Lung microvascular endothelial cell (primary cell): ENCODE measurements at places on chromosomes 16 and 17. TPM values are rescaled to one million over a fixed set of nuclear protein-coding genes. Genes with fewer than 3 reads are reported as not detected.

- DNase-seq, result peak; percentile 72
Observed at GRCh38 chr17:27817731-27818130, 17.4 kb upstream of the NOS2 start.

- no peak for DNase-seq
Observed at GRCh38 chr16:80802138-80802537, 2.3 kb downstream of the CDYL2 start.

The FA2H gene
- not detected in 2 replicates for total RNA-seq

GRCh38 chr17:32958418-32958817 lies 30.5 kb downstream of the TMEM98 start:
- no peak for DNase-seq

DNA sequence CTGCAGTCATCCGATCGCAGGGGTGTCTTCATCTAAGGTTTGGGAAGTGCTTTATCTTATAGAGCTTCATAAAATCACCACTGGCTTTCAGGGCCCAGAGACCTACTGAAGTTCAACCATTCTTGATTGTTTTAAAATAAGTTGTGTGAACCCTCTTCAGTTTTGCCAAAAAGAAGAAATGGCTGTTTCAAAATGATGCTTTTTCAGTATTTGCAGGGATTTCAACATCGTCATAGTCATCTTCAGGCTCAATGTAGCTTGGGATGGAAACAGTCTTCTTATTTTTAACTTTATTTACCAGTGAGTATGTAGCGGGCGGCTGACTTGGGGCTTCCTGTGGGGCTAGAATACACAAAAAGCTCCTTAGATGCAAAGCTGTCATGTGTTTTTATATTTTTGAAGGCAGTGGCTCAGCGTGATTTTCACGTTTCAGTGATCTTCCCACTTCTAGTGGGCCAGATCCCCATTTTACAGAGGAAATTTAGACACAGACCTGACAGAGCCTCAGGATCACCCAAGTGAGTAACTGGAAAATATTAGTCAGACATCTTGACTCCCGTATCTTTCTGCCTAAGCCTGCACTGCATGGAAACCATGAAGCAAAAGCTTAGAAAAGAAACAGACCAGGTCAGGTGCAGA lies 19.1 kb upstream of the ZNF594 start:
- no peak for DNase-seq

DNA sequence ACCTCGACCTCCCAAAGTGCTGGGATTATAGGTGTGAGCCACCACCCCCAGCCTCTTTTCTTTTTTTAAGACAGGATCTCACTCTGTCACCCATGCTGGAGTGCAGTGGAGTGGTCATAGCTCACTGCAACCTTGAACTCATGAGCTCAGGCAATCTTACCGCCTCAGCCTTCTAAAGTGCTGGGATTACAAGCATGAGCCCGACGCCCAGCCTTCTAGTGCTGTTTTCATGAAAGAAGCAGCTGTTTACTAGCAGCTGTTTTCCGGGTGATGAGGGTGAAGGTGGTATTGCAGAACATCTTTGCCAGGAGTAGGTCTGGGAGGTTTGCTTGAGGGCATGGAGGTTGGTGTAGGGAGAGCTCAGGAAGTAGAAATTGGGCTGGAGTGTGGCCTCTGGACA lies 2.0 kb downstream of the ADCY7 start:
- no peak for DNase-seq

The SHISA6 gene
- total RNA-seq, result not detected in 2 replicates

GRCh38 chr17:1067282-1067956 lies 70.5 kb downstream of the TIMM22 start:
- DNase-seq, result no peak

- DNase-seq, result no peak
Observed at GRCh38 chr16:2284797-2285576, 17.1 kb upstream of the RNPS1 start.

The KCNAB3 gene
- total RNA-seq, result 0.22 and 0.40 TPM in 2 replicates

DNA sequence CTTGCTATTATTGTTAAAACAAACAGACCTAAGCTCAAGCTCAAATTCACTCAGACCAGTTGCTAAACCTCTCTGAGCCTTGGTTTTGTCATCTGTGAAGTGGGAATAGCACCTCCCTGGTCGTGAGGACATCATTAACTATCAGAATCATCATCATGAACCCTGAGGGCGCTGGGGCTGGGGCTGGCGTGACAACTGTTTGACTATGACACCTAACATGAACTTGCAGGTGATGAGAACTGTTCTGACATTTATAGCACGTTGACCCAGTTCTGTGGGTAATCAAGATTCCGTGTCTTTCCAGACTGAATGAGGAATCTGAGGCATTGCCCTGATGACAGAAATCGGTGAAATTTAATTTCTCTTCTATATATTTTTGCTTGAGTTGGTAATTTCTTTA lies 71.3 kb upstream of the CDH5 start:
- no peak for DNase-seq

The ZP2 gene
- under 0.01 and 0.22 TPM in 2 replicates for total RNA-seq

DNA sequence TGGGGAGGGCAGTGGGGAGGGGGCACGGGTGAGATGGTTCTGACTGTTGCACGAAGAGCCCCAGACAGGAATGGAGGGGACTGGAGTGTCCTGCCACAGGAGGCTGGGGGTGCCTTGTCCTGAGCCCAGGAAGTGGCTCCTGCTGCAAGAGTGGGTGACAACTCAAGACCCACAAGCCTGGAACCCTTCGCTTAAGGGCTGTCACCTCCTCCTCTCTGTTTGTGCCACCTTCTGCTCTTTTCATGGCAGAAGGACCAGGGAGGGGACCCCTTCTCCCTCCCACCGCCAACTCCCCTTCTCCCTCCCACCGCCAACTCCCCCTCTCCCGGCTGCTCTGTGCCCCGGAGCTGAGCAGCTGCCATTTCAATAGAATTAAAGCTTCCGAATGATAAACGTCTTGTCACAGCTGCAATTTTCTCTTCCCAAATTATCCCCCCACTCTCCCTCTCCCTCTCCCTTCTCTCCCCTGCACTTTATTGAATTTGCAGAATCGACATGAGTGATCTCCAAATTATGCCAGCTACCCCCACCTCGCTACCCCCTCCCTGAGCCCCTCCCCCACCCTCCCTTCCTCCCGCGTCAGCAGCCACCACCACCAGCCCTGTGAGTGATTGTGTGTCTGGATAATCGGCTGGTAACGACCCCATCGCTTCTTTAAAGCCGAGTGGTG lies 13.7 kb downstream of the GJD3 start:
- DNase-seq, result no peak

DNA sequence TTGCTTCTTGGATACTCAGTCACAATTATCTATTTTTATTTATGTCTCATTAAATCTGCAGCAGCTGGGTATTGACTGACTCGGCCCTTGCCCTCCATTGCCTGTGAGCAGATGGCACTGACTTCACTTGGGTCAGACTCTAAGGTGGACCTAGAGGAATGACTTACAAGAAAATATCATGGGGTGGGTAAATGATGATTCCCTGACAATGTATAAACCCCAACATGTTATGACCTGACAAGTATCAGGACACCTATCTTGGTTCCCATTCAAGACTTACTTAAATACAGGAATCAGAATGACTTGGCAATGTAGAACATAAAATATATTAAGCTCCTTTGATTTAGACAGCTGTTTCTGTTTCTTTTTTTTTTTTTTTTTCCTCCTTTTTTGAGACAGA lies 953.5 kb downstream of the CDH11 start:
- no peak for DNase-seq

The STX1B gene
- under 0.01 and 0.40 TPM in 2 replicates for total RNA-seq

DNA sequence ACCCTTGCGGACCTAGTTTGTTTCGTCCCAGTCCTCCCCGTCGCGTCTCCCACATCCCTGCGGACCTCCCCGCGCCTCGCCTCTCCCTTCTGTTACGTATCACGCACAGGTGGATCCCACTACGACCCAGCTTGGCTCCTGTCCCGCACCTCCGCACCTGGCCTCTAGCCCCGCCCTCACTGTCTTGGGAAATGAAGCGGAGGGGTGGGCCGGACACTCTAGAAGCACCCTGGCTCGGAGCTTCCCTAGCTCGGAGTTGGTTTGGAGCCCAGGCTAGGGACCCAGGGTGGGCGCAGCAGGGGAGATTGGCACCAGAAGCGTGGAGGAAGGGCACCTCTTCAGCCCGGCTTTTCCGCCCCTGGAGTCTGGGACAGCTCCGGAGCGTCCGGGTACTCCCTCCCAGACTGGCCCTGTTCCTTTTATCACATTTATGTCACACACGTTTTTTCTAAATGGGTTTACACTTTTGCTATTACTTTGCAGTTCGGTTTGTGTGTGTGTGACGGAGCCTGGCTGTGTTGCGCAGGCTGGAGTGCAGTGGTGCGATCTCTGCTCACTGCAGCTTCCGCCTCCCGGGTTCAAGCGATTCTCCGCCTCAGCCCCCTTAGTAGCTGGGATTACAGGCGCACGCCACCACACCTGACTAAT lies 1.4 kb upstream of the CEMP1 start:
- no peak for DNase-seq

GRCh38 chr16:56974549-56975300 lies 13.0 kb downstream of the CETP start:
- no peak for DNase-seq

The AURKB gene
- 4.4 and 16.6 TPM in 2 replicates for total RNA-seq

The SLC6A2 gene
- total RNA-seq, result not detected in 2 replicates

GRCh38 chr16:79811541-79811940 lies 211.0 kb upstream of the MAF start:
- DNase-seq, result no peak

The OR1F1 gene
- total RNA-seq, result not detected in 2 replicates

GRCh38 chr17:18157354-18157985 lies 26.2 kb upstream of the ALKBH5 start:
- DNase-seq, result no peak

The YBX2 gene
- under 0.01 TPM in 2 replicates for total RNA-seq

The IKZF3 gene
- total RNA-seq, result not detected in 2 replicates

GRCh38 chr17:66508896-66509844 lies 206.8 kb downstream of the PRKCA start:
- no peak for DNase-seq

The PRSS22 gene
- total RNA-seq, result not detected in 2 replicates

GRCh38 chr16:51839727-51840462 lies 688.8 kb upstream of the SALL1 start:
- no peak for DNase-seq

DNA sequence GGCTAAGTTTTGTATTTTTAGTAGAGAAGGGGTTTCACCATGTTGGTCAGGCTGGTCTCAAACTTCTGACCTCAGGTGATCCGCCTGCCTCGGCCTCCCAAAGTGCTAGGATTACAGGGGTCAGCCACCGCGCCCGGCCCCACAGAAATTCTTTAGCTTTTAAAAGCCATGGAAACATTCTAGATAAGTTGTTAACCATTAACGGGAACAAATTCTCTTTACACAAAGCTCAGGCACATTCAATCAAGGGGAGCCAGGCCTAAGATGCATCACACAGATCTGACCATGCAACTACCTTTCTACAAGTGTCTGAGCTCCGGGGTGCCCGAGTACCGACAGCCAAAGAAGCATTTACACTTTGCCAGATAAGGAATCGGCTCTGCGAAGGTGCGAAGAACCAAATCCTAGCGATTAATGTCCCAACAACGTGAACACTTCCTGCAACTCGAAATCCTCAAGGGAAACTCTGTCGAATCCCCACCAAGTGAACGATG lies 1.0 kb downstream of the EMC8 start:
- peak; percentile 19 for DNase-seq

The PHOSPHO1 gene
- not detected in 2 replicates for total RNA-seq

DNA sequence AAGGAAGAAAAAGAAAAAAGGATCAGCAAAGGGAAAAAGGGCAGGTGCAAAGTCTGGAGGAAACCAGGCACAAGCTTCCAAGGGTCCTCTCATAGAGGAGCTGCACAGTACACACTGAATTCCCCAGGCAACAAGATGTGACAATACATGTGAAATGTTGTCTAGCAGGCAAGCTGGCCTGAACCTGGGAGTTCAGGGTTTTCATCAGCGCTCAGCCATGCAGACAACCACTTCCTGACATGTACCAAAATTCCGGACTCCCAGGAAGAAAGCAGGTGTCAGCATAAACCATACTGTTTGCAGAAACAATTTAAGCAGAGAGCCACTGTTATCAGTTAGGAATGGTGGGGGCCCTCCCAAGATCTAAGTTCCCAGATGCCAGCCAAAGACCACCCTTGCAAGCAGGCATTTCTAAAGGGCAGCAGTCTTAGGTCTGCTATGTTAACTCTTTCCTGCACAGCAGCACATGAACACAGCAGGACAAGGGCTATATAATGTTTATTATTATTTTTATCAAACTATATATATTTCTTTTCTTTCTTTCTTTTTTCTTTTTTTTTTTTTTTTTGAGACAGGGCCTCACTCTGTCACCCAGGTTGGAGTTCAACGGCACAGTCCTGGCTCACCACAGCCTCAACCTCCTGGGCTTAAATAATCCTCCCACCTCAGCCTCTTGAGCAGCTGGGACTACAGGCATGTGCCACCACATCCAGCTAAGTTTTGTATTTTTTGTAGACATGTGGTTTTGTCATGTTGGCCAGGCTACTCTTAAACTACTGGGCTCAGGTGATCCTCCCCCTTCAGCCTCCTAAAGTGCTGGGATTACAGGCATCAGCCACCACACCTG lies 10.1 kb downstream of the TK2 start:
- peak; percentile 29 for DNase-seq

GRCh38 chr16:47873434-47873833 lies 282.4 kb downstream of the ABCC12 start:
- DNase-seq, result no peak

The RABEP1 gene
- 28.5 and 37.5 TPM in 2 replicates for total RNA-seq

DNA sequence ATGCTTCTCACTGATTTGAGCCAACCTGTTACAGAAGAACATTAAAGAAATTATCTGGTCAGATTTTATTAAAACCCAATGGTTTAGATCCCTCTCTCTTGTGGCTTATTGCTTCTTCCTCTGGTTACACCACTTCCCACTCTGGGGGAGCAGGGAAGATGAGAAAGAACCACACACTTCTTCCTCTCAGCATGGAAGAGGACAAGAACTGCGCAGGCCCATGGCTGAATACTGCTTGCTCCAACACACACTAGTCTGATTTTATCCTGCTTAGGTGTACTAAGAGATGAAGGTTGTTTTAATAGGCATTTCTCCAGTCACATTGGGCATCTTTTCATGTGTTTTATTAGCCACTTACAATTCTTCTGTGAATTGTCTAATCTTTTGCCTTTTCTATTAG lies 27.6 kb downstream of the MAP3K3 start:
- no peak for DNase-seq

The CCL17 gene
- not detected in 2 replicates for total RNA-seq

The EMC8 gene
- total RNA-seq, result 25.7 and 31.9 TPM in 2 replicates

- no peak for DNase-seq
Observed at GRCh38 chr16:88061346-88062110, 110.3 kb downstream of the BANP start.

DNA sequence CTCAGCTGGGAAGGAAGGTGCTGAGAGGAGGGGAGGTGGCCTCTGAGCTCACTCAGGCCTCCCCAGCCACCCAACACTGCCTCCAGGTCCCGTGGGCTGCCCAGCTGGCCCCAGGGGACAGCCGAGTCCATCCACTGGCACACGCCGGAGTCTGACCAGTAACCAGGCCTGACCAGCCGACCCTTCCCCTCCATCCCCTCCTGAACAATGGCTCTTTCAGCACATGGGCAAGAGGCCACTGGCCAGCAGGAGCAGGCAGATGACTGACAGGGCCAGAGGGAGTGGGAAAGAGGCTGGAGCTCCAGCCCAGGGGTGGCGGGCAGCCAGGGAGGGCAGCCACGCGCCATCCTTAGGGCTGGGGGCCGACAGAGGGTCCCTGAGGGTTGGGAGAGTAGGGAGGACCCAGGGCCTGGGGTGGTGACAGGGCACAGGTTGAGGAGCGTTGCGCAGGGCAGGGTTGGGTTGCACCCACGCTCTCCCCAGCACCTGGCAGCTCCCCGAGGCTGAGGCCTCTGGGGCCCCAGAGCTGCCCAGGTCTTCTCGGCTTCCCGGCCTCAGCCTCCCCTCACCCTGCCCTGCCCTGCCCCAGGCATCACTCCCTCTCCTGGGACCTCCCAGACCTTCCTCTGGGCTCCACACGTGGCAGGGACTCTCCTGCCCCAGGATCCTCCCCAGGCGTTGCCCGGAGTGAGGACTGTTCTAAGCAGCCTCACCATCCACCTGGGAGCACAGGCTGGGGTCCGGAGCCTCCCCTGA lies 20.2 kb upstream of the SLC38A10 start:
- no peak for DNase-seq

The CMTM1 gene
- 1.5 and 1.8 TPM in 2 replicates for total RNA-seq
